ENCODE measurements at places on chromosomes 2 and 18.
A peak's percentile ranks its signal among the peaks of the same experiment; 100 is the strongest.

DNA sequence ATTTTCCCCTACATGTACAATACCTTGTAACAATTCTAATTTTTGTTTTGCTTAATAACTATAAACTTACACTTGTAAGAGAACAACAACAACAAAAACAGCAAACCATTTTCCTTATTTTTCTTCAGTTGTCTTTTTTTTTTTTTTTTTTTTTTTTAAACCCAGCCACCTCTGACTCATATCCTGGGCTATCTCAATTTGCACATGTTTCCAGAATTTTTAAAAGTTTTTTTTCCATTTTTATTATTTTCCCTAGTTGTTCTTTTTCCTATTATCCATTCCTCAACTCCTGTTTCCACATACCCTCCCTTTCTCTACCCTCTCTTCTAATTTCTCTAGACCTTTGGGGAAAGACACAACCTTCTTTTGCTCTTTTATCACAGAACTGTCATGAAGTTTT is 112.5 kb downstream of the EFEMP1 start:
- DNase-seq, result no peak

- no peak for DNase-seq
Observed at GRCh38 chr2:14614017-14614416, 18.5 kb upstream of the LRATD1 start.

GRCh38 chr18:13465124-13465446 is 246.5 kb downstream of the LDLRAD4 start:
- DNase-seq, result no peak

- no peak for DNase-seq
Observed at GRCh38 chr2:50707196-50707595, 324.7 kb downstream of the NRXN1 start.

DNA sequence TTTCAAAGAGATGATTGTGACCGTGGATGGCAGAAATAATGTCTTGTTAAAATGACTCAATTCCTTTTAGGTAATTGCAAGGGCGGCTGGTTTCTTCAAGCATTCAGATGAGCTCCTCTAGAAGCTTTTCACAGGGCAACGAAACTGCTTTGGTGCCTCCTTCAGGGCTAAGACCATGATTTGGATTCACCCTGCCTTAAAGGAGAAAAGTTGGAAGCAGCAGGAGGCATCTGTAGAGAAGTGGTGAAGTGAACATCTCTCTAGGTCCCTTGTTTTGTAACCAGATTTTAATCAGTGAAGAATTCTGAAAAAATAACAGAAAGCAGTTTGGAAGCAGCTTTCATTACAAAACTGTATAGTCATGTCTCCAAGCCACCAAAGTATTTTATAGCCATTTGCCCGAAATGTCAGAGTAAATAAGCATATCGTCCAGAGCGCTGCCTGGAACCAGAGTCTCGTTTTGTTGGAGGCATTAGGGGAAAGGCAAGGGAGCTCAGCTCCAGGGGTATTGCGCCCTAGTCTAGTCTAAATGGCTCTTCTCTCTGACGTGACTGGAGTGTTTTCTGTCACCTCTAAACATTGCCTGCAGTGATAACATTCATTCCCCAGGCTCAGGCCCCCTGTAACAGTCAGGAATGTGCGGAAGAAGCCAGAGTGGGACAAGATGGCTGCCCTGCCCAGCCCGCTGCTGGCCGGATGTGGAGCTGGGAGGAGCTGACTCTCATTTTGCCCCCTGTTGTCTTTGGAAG is 57.8 kb upstream of the ITGB6 start:
- DNase-seq, result no peak

DNA sequence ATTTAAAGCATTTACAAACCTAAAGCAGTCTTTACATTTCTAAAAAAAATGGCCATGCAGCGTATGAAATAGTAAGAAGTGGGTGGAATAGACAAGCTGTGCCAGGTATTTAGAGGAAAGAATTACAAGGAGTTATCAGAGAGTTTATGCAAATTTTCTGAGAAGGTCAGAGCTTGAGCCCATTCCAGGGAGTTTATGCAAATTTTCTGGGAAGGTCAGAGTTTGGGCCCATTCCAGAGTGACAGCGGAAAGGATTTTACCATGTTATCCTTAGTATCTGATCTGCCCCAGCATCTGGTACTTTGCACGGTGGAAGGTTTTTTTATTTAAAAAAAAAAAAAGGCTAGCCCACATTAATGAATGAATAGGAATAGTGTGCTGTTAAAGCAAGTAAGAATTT is 1.4 kb upstream of the DOK6 start:
- no peak for DNase-seq

- no peak for DNase-seq
Observed at GRCh38 chr18:48325115-48325665, 84.0 kb downstream of the ZBTB7C start.

DNA sequence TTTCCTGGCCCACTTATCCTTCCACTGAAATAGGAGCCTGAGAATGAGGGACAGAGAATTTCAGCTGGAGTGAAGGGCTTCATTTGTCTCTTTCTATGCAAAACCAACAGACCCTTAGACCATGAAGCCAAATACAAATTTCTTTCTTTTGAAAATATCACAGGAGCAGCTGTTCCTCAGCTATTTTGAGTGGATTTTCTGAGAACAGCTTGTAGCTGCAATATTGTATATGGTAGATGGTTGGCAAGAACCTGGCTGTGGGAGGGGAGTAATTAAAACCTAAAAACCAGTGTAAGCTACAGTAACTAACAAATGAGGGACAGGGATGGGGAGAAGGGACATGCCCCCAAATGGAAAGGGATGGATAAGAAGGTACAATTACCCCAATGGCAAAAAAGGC is 350.3 kb upstream of the CDH20 start:
- DNase-seq, result no peak

DNA sequence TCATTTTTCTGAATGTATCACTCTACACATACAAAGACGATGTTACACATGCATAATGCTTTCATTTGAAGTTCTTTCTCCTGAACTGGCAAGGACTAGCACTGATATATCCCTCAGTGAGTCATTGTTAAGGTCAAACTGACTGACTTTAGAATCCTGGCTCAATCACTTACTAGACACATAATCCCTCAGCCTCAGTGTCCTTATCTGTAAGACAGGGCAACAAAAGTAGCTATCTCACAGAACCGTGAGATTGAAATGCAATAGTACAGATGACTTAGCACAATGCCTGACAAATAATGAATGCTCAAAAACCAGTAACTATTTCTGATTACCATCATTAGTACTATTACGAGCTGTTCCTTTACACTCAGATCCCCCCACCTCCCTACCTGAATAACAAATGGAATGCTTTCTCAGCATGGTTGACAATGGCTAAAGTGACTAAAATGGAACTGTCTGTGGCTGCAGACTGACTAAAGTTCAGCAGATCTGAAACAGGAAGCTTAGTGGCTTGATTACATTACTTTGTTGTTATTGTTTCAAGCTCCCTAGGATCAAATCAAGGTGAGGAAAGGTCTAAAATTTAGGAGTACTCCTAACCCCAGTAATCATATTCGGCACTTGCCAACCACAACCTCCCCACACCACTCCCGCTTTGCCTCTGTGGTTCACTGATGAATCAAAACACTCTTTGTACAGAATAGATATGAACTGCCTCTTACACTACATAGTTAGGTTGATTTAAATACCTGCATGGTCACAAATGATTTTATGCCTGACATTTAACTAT is 35.8 kb upstream of the CACNB4 start:
- DNase-seq, result no peak

- DNase-seq, result no peak
Observed at GRCh38 chr2:180554330-180554729, 426.1 kb upstream of the UBE2E3 start.

DNA sequence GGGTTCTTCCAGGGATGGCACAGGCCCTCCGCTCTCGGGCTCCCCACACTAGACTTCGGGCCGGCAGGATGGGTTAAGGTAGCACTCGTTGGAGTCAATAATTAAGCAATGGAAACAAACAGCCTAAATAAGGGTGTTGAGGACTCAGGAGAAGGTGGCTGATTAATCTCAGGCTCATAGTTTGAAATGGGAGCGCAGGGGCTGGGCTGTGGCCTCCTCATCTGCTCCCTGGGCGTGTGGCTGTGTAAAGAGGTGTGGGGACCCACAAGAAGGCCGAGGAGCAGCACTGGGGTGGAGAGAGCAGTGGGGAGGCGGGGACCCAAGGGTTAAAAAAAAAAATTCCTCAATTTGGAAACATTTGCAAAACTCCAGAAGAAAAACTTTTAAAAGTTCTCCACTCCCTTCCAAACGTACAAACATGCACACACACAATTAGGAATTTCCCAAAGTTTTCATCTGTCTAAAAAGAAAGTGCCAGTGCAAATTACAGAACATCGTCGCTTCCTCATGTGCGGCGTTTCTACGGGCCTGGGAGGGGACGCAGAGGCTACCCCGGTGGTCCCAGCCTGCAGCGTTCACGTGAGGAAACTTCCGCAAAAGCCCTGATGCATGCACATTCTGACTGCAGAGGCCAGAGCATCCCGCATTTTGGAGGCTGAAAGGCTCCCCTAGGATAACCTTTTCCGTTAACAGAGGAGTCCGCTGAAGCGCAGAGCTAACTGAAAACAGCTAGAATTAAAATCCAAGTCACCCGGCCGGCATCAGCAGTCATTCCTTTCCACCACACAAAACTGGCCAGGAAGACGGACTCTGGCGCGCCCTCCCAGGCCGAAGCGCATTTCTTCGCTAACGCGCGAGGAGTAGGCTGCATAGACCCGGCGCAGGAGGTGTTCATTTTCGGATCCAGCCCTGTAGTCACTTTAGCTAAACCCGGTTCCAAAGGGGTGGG is 1.0 kb upstream of the TUBB6 start:
- peak; percentile 79 for DNase-seq

- DNase-seq, result no peak
Observed at GRCh38 chr2:176110415-176111308, 3.6 kb downstream of the HOXD11 start.

DNA sequence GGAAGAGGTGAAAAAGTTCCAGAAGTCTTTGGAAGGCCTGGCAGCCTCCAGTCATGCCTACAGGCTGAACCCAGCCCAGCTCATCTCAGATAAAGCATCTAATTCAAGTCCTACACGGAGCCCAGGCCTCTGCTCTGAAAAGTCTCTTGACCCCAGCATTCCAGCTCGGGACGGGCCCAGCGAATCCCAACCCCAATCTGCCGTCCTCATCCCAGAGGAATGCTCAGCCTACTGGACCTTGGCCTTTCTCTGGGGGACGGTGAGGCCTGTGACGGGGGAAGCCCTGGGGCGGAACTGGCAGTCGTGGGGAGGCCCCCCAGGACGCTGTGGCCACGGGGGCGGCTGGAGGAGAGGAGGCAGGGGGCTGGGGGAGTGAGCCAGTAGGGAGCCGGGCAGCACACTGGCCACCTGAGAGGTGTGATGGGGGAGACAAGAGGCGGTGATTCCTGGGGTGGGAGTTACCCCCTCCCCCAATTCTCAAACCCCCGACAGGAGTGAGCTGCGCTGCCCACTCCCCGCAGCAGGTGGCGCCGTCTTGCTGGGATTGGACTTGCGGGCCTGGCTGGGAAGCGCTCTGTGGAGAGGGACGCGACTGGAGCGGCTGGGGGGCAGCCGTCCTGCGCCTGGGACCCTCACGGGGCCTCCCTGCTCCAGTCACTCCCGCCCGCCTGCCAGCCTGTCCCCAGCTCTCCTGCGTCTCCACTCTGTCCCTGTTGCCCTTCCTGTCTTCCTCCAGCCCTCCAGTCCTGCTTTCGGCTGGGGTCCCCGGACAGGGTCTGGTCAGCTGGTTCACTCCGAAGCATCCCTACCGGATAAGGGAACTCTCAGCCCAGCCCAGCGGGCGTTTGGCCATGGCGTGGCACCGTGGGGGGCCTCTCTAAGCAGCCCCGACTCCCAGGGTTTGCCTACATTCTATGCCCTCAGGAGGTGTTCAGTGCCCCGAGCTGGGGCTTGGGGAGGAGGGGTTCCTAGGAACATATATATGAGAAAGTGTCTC is 182.6 kb upstream of the HAAO start:
- DNase-seq, result peak; percentile 83

GRCh38 chr2:11798701-11799435 is 52.4 kb downstream of the LPIN1 start:
- no peak for DNase-seq

- DNase-seq, result no peak
Observed at GRCh38 chr2:199465988-199466691, 8.4 kb upstream of the SATB2 start.

- no peak for DNase-seq
Observed at GRCh38 chr2:235539773-235540172, 45.9 kb downstream of the AGAP1 start.

- no peak for DNase-seq
Observed at GRCh38 chr2:218271487-218271797, 1.1 kb downstream of the PNKD start.

DNA sequence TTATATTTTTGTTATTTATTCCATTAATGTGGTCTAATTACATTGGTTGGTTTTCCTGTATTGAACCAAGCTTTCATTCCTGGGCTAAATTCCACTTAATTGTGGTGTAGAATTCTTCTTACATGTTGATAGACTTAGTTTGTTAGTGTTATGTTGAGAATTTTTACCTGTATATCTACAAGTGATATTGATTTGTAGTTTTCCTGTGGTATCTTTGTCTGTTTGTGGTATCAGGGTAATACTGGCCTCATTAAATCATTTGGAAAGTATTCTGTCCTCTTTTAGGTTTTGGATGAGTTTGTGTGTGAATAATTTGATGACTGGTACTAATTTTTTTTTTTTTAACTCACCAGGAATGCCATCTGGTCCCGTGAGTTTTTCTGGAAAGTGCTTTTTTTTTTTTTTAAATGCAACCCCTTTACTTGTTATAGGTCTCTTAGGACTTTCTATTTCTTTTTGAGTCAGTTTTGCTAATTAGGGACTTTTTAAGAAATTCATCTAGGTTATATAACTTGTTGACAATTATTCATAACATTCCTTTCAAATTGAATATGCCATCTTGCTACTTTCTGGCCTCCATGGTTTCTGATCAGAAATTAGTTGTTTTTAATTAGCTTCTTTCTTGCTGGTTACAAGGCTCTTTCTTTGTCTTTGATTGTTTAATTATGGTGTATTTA is 232.8 kb downstream of the CCDC85A start:
- DNase-seq, result no peak

DNA sequence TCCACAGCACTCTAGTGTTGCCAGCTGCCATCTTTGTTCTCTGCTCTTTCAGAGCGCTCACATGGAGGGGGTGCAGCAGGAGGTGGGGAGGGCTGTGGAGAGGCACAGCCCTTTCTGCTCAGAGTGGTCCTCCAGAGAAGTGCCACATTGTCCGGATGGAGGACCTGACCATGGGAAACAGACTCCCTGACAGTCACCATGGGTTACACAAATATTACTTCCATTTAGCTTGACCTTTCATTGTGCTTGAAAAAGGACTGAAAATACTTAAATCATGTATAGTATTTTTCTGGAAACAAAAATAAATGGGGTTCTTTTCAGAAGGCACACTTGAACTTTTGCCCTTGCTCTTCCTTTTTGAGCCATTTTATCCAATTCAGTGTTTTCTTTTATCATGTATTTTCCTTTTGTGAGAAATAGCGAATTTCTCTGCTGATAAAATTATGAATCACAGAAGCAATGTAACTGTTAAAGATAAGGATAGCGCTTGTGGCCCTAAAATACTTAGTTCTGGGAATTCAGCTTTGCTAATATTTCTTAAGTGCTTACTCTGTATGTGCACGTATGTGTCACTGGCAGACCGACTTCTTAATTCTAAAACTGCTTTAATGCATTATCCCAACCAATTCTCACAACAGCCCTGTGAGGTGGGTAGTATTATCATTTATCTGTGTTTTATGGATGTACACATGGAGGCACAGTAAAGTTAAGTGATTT is 34.2 kb downstream of the SPATS2L start:
- DNase-seq, result no peak

- peak; percentile 23 for DNase-seq
Observed at GRCh38 chr2:180980943-180981911, 822 bp downstream of the UBE2E3 start.

GRCh38 chr2:147639891-147640290 is 204.9 kb upstream of the ACVR2A start:
- no peak for DNase-seq

Data from hindlimb muscle (tissue), 1 donor.